ENCODE measurements at places on chromosomes 7 and 10. TPM values are rescaled to one million over a fixed set of nuclear protein-coding genes. Genes with fewer than 3 reads are reported as not detected.

ALOX5 gene
- total RNA-seq = not detected

SPDYE1 gene
- not detected for total RNA-seq

LIPN gene
- total RNA-seq = not detected

VSTM4 gene
- not detected for total RNA-seq

ACBD7 gene
- total RNA-seq = 2.2 TPM

OR2A5 gene
- total RNA-seq = not detected

TMEM213 gene
- total RNA-seq = not detected

ASL gene
- 12.6 TPM for total RNA-seq

POM121L12 gene
- total RNA-seq = not detected

SMO gene
- 7.9 TPM for total RNA-seq

PRKCQ gene
- 0.22 TPM for total RNA-seq

GOLGA7B gene
- total RNA-seq = 0.02 TPM

GPC2 gene
- 2.9 TPM for total RNA-seq

CUZD1 gene
- total RNA-seq = 1.6 TPM

Data from NCI-H460 (cell line).